Small intestine (tissue), 16 donors: ENCODE measurements at places on chromosomes 12 and 14.
A peak's percentile ranks its signal among the peaks of the same experiment; 100 is the strongest.

DNA sequence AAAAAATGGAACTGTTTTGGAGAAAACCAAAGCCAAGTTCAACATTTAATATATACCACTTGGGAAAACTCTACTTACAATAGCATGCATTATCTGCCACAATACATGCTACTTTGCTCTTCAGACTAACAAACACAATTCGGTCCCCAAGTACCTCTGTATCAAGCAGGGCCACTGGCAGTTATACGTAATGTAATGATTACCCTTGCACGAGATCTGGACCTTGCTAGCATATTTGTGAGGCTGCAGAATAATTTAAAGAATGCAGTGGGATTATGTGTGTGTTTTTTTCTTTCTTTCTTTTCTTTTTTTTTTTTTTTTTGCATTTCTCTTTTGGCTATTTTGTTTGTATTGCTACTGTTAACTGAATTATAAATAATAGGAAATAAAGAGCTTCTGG is 22.8 kb upstream of the PYGL start:
- H3K27ac ChIP-seq = no peak overlapping the region
- no peaks in the 10 kb centered on the region for H3K36me3 ChIP-seq
- no peak overlapping the region for H3K4me3 ChIP-seq
- H3K4me1 ChIP-seq = no peaks in the 10 kb centered on the region
- no peak for DNase-seq

GRCh38 chr12:81128930-81129554 is 51.2 kb downstream of the ACSS3 start:
- H3K27me3 ChIP-seq = no peaks in the 10 kb centered on the region
- DNase-seq = peak; percentile 31
- H3K27ac ChIP-seq = no peak overlapping the region
- H3K36me3 ChIP-seq = no peaks in the 10 kb centered on the region
- H3K4me1 ChIP-seq = no peaks in the 10 kb centered on the region

DNA sequence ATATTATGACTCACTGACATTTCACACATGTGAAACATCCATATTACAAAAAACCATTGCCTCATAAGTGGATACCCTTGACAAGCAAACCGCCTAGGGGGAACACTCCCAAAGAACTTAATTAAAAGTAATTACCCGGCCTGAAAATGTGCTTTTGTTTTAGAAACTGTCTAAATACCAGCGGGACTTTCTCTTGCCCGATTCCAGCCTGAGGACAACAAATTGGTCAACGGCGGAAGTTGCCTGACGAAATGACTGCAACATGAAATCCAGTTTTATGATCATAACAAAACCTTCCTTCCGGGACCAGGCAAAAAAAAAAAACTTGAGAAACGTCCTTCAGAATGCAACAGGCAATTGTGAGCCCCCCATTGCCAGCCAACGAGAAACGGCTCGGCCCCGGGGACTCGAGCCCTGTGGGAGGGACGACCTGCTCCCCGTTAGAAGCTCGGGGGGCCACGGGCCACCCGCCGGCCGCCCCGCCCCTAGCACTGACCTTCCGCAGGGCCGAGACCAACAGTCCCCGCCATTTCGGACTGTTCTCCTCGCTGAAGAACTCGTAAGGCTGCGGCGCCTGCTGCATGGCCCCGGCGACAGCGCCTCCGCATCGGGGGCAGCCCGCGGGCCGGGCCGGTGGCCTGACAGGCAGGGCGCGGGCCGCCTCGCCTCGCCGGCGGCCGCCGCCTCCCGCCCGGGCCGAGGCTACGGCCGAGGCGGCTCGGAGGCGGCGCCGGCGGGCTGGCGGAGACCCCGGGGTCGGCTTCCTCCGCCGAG is 490 bp downstream of the SOS2 start:
- peak; percentile 74 for DNase-seq
- H3K27me3 ChIP-seq = no peaks in the 10 kb centered on the region
- peak overlapping the region; percentile 99 for H3K27ac ChIP-seq
- peak overlapping the region; percentile 96 for H3K4me3 ChIP-seq

DNA sequence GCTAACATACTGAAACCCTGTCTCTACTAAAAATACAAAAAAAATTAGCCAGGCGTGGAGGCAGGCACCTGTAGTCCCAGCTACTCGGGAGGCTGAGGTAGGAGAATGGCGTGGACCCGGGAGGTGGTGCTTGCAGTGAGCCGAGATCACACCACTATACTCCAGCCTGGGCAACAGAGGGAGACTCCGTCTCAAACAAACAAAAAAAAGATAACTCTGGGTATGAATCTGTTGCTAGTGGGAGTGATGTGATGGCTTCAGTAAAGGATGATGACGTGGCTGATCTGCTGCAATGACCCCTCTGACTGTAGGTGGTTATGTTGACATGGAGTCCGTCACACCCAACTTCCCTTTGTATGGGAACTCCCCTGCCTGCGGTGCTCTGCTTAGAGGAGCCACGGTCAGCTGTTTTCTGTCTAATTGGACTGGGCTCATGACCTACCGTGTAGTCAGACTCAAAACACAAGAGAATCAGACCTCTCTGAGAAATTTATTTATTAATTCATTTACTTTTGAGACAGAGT is 59.1 kb upstream of the MED13L start:
- DNase-seq = no peak
- H3K36me3 ChIP-seq = no peaks in the 10 kb centered on the region

GRCh38 chr14:58639842-58640484 is 2.2 kb downstream of the DACT1 start:
- H3K36me3 ChIP-seq = no peaks in the 10 kb centered on the region
- peak; percentile 61 for DNase-seq
- peaks cover 10% of the 10 kb centered on the region for H3K27me3 ChIP-seq
- no peaks in the 10 kb centered on the region for H3K4me1 ChIP-seq

DNA sequence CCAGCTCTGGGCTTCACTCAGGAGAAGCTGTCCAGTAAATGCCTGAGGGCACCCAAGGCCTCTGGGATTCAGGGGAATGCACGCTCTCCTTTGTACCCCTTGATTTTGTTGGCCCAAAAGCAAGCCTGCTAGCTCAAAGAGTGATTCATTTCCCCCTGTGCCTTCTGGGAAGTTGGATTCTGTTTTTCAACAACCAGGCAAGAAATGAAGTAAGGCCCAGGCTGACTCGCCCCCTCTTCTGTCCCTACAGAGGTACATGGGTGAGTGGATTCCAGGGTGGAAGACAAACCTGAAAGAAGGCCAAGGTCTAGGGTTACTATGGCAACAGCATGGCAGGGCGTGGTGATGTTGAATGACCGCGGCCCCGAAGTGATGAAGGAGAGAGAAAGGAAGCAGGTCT is 9.3 kb upstream of the SERPINA5 start:
- DNase-seq = no peak
- H3K36me3 ChIP-seq = no peaks in the 10 kb centered on the region
- no peaks in the 10 kb centered on the region for H3K4me1 ChIP-seq

DNA sequence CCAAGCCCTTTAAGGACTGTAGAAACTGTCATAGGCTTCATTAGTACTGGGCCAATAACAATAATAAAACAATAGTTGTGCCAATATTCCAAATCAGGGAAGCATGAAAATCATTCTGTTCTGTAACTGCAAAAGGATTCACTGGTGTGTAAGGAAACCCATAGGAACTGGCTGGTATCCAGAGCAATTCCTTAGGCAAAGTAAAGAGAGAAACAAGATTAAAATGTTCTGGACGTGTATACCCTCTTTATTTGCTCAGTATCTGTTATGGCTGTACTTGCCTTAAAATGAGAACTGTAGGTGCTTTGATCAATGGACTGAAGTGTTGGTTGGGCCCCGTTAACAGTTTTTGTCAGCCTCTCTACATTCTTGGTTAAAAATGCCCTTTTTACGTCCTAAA is 72.4 kb upstream of the STAC3 start:
- no peaks in the 10 kb centered on the region for H3K4me1 ChIP-seq
- H3K36me3 ChIP-seq = no peaks in the 10 kb centered on the region
- H3K4me3 ChIP-seq = no peak overlapping the region
- DNase-seq = no peak
- no peak overlapping the region for H3K27ac ChIP-seq
